Activated CD4-positive, alpha-beta T cell treated with anti-CD3 and anti-CD28 coated beads for 36 hours (primary cell): ENCODE measurements at places on chromosomes 6 and 20.

DNA sequence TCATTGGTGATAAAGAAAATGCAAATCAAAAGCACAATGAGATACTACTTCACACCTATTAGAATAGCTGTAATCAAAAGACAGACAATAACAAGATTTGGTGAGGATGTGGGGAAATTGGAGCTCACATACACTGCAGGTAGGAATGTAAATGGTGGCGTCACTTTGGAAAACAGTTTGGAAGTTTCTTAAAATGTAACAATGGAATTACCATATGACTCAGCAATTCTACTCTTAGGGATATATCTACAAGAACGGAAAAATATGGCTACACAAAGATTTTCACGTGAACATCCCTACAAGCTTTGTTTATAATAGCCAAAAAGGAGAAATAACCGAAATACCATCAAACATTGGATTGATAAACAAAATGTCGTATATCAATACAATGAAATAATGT lies 270.4 kb downstream of the DOK5 start:
- no peaks in the 10 kb centered on the region for H3K4me1 ChIP-seq
- no peak overlapping the region for H3K4me3 ChIP-seq
- no peaks in the 10 kb centered on the region for H3K36me3 ChIP-seq
- H3K27me3 ChIP-seq: peaks cover 3% of the 10 kb centered on the region
- DNase-seq: no peak

DNA sequence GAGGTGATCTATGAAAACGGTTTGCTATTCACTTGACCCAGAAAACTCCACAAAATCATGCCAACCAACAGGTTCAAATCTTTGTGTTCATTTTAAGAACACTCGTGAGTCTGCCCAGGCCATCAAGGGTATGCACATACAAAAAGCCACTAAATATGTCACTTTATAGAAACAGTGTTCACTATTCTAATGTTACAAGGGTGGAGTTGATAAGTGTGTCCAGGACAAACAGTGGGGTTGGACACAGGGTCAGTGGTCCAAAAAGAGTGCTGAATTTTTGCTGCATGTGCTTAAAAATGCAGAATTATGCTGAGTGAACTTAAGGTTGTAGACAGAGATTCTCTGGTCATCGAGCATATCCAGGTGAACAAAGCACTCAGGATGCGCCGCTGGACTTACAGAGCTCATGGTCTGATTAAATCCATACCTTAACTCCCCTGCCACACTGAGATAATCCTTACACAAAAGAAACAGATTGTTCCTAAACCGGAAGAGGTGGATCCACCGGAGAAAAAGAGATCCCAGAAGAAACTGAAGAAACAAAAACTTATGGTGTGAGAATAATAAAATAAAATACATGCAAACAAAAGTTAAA lies 23.5 kb downstream of the KIAA0408 start:
- peaks cover 15% of the 10 kb centered on the region for H3K27me3 ChIP-seq
- DNase-seq: no peak
- H3K4me3 ChIP-seq: no peak overlapping the region
- H3K36me3 ChIP-seq: no peaks in the 10 kb centered on the region

GRCh38 chr20:6780433-6781190 lies 13.1 kb downstream of the BMP2 start:
- no peak overlapping the region for H3K27ac ChIP-seq
- no peaks in the 10 kb centered on the region for H3K4me1 ChIP-seq
- no peaks in the 10 kb centered on the region for H3K36me3 ChIP-seq
- H3K27me3 ChIP-seq: no peaks in the 10 kb centered on the region

GRCh38 chr6:52877168-52877567 lies 32.3 kb downstream of the GSTA3 start:
- H3K4me1 ChIP-seq: peaks cover 5% of the 10 kb centered on the region
- no peak overlapping the region for H3K27ac ChIP-seq
- no peak for DNase-seq
- no peaks in the 10 kb centered on the region for H3K27me3 ChIP-seq

DNA sequence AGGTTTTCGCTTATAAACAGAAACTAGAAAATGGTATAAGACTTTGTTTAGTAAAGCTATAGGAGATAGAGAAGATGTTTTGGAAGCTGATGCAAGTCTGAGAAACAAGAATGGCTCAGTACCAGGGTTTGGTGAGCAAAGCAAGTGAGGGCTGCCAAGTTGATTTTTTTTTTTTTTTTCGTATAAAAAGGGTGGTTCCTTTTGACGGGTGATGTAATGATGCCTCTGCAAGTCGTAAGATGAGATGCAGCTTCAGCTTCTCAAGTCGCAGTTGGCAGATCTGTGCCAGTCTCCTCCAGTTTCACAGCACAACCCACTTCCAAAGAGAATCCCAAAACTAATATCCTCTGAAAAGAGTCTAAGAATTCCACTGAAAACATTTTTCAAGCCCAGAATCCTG lies 252.8 kb upstream of the CDH4 start:
- DNase-seq: no peak
